Epithelial cell of umbilical artery (primary cell): ENCODE measurements at places on chromosomes 5 and 9. TPM values are rescaled to one million over a fixed set of nuclear protein-coding genes. Genes with fewer than 3 reads are reported as not detected.

The PCSK5 gene
- 11.4 and 30.5 TPM in 2 replicates for total RNA-seq

The PCDHB13 gene
- total RNA-seq = 0.15 and 0.65 TPM in 2 replicates

The TXNDC8 gene
- not detected in 2 replicates for total RNA-seq

The ANKDD1B gene
- total RNA-seq = under 0.01 TPM in 1 of 2 replicates, not detected in the other

The FOXD1 gene
- total RNA-seq = 0.30 and 0.32 TPM in 2 replicates

The PKN3 gene
- 17.0 and 17.9 TPM in 2 replicates for total RNA-seq

The RGMB gene
- total RNA-seq = 20.5 and 33.3 TPM in 2 replicates

The ORM2 gene
- not detected in 2 replicates for total RNA-seq

The ARL14EPL gene
- under 0.01 TPM in 1 of 2 replicates, not detected in the other for total RNA-seq

The BTNL3 gene
- total RNA-seq = not detected in 2 replicates

The FAM120AOS gene
- total RNA-seq = 29.8 and 35.4 TPM in 2 replicates

The FAT2 gene
- total RNA-seq = under 0.01 TPM in 1 of 2 replicates, not detected in the other

The PTPRD gene
- total RNA-seq = 4.9 and 11.4 TPM in 2 replicates

The LRRC70 gene
- total RNA-seq = 27.7 and 42.6 TPM in 2 replicates

The C9 gene
- total RNA-seq = not detected in 2 replicates

The TLE1 gene
- total RNA-seq = 31.6 and 32.5 TPM in 2 replicates

The CD14 gene
- 1.2 and 1.6 TPM in 2 replicates for total RNA-seq
